ENCODE measurements at places on chromosomes 2 and 18.
A peak's percentile ranks its signal among the peaks of the same experiment; 100 is the strongest.

- DNase-seq, result no peak
These were observed 14.9 kb downstream of the SCG2 start for GRCh38 chr2:223587301-223587700.

DNA sequence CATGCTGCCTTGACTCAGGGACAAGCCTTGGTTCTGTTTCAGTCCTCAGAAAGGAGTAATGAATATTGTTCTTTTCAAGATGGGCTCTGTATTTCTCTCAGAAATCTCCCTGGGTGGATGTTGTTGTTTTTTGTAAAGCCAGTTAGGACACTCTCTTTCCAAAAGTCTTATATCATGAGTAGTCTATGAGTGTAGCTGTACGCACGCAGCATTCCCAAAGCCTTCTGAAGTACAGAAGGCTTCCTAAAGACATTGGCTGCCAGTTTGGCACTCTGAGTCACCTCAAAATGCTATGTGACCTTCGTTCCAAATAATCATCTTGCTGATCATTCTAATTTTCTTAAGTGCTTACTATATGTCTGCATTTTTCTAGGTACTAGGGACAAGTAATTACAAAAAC, 16.7 kb upstream of the GTF2A1L start:
- no peak for DNase-seq

GRCh38 chr18:2709316-2709715, 53.8 kb downstream of the SMCHD1 start:
- no peak for DNase-seq

DNA sequence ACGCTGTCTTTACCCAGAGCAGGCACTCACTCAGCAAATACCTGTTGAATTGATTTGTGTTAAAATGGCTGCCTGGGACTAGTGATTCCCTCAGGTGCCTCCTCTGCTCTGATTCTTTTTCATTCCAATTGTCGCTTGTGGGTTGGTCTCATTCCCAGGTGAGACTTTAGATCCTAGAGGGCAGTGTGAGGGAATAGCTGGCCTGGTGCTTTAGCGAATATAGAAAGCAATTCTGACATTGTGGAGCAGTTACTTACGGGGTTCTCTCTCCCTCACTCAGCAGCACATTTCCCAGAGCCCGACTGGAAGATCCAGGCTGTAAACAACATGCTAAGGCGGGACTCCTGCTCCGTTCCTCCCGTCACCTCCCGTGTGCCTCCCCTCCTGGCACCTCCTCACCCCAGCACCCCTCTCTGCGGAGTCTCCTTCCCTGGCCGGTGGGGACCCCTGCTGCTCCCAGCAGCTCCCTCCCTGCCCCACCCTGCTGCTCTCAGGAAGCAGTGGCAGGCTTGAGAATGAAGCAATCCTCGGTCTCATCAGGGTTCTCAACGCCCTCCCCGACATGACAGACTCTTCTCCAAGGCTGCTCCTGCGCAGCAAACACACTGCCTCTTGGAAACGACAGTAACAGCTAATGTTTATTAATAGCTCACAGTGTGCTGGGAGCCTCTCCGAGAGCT, 26.9 kb downstream of the CELF4 start:
- no peak for DNase-seq

DNA sequence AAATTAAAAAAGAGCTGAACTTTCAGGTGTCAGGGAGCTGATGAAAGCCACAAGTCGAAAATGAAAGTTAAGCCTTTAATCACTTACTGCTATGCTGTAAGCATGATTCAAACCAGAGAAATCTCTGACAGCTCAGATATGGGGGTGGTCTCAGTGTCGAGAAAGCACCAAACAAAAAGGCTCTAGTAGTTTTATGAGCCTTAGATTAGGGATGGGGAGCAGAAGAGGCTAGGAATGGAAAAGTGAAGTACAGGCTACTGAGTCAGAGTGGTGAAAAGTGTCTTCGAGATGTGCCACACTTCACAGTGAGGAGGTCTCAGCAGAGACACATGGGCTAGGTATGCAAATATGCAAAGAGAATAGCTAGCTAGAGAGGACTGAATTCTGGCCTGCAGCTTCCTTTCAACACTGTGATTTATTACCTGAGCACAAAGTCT, 482.2 kb downstream of the SPAG16 start:
- DNase-seq, result no peak

DNA sequence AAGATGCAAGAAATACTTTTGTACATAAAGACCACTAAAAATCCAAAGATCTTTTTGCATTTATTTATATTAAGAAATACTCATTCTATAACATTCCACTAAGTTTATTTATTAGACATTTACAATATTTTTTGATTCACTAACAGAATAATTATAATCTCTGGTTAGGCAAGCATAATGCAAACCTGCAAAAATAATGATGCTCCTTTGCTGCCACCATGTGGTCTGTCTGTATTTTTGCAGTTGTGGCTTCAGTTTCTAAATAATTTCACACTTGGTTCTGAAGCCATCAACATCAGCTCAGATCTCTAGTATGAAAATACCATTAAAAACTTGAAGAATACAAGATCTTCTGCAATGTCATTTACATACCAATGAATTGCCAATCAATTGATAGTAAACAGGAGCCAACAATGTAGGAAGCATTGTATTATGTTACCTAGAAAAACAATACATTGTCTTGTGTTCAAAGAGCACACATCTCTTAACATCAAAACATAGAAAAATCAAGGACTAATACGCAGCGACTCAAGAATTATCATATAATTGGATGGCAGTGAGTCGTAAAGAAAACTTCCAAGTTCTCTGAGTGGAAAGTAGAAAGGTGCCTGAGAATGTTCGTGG, 28.8 kb upstream of the WDR75 start:
- peak; percentile 17 for DNase-seq

DNA sequence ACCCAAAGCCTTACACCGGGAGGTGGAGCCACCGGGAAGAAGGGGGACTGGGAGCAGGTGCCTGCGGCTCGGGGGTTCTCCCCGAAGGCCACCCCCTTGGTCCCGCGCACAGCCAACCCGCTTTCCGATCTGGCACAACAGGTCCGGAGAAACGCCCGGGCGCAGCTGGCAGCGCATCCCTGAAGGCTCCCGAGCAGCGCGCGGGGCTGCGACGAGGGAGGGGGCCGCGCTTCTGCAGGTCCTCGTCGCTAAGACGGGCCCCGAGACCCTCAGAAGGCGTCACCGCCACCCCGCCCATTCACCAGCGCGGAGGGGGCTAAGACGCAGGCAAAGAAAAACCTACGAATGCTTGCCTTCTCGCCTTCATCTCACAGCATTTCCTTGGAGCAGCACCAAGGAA, 1.8 kb downstream of the CBLN2 start:
- DNase-seq, result no peak

DNA sequence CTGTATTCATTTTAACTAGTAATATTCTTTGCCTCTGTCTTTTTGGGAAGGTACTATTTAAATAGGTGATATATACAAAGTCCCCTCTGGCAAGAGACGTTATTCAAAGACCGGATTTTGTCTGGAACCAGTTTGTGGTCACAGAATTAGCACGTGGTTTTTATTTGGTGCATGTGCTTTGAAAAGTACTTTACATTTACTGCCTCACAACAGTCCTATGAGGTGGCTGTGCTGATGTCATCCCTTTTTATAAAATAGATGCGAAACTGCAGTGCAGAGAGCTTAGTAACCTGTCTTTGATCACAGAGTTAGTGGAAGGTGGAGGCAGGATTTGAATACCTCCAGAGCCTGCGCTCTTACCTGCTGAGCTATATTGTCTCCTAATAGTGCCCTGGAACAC, 4.0 kb downstream of the LPIN1 start:
- DNase-seq, result no peak

- DNase-seq, result no peak
These were observed 164.2 kb upstream of the ETAA1 start for GRCh38 chr2:67232936-67233335.

GRCh38 chr2:433216-433615, 145.3 kb upstream of the ALKAL2 start:
- no peak for DNase-seq

GRCh38 chr2:26619096-26619495, 22.1 kb downstream of the CIB4 start:
- DNase-seq, result no peak

- peak; percentile 91 for DNase-seq
These were observed 100.0 kb upstream of the HDAC4 start for GRCh38 chr2:239500574-239501550.

GRCh38 chr2:64698177-64698643, 44.5 kb upstream of the SERTAD2 start:
- no peak for DNase-seq

DNA sequence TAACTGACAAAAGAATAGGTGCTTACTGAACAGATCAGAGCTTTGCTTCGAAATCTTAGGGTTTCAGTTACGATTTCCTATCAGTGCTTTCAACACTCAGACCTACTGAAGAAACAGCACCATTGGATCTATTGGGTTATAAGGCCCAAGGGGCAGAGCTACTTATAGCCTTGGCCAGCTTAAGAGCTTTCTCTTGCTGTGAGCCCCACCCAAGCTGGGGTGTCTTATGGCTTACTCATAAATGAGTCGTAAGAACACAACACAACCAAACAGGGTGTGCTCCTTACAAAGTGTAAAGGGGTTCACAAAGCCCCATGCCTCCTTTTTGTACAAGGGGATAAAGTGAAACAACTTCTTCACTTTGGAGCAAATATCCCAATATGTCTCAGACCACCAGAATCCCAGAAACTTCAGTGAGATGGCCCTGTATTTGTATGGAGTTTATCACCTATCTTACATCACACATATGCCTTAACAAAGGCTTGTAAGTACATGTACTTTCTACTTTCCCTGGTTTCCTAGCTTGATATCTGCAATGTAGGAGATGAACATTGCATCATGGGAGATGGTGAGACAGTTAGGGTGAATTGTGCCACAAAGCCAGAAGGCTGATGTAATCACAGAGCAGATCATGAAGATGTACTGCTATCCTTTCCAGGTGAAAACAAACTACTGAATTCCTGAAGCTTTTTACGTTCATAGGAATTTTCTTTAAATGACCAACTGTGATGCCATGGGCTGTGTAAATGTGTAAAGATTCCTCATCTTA, 115.5 kb upstream of the GLI2 start:
- DNase-seq, result no peak

- no peak for DNase-seq
These were observed 20.8 kb downstream of the APCDD1 start for GRCh38 chr18:10475276-10475653.

DNA sequence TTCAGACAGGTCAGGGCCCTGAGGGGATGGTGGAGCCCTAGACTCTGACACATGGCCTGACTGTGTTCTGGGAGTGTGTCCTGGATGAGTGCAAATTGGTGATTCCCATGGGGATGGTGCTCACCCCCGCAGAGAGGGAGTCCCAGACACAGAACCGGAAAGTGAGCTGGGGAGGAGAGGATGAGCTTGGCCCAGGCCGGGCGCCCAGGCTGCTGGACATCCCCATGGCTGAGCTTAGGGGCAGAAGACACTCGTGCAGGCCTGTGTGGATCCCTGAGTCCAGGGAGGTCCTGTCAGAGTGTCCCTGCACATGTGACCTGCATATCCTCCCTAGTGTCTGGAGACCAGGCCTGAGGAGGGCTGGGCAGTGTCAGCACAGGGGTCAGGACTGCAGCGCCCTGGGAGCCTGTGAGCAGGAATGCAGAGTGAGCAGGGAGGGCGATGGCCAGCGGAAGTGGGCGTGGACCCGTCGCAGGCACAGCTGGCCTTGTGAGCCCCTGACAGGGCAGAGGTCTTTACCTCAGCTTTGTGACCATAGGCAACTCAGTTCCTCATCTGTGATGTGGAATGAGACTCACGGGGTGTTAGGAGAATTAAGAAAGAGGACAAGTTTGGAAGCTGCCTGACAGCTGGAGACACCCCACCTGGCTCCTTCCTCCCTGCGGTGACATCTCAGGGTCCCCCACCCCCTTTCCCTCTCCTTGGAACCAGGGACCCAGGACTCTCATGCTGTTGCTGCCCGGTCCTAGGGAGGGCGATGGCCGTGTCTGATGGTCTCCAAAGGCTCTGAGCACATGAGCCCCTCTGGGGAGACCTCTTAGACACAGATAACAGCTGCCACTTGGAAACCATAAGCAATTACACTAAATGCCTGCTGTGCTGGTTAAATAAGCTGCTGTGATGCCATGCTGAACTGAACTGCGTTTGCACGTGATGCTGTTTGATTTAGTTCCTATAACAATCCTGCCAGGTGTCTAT, 62.6 kb upstream of the HS6ST1 start:
- DNase-seq, result no peak

DNA sequence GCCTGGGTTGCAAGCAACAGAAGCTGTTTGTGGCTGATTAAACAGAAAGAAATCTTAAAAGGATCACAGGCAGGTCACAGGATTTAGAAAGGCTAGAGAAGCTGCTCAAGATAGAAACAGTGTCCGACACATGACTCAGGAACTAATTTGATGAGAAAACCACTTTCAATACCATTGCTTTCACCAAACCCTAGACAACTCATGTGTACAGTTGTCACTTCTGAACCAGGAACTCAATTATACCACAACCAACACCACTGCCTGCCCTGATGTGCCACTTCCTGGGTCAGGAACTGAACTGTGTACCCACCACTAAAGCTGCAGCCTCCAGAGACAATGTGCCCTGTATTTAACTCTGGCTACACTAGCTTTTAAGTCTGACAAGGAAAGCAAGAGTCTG, 56.0 kb downstream of the TMEM247 start:
- peak; percentile 83 for DNase-seq

GRCh38 chr2:225649274-225649673, 249.8 kb downstream of the NYAP2 start:
- no peak for DNase-seq

- peak; percentile 33 for DNase-seq
These were observed 98.6 kb downstream of the NOL10 start for GRCh38 chr2:10591207-10591606.

- no peak for DNase-seq
These were observed 8.5 kb upstream of the SLC20A1 start for GRCh38 chr2:112637289-112637660.

DNA sequence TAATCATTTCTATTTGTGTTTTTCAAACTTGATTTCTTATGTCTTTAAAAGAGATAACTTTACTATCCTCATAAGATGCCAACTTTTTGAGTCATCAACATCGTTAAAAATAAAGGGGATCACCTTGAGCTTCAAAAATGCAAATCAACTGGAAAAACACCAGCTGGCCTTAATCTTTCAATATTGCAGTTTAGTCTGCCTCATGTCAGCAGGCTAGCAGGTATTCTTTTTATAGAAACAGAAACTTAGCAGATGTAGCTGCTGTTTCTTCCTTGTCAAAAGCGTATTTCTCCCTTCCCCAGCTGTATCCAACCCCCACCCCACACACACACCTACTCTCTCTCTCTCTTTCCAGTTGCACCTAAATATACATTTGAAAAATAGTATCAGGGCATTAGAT, 154.1 kb upstream of the ZNF804A start:
- DNase-seq, result no peak

Data from inflammatory macrophage treated with lipopolysaccharide for 1 hour (primary cell).